ENCODE measurements at places on chromosomes 11 and 22. TPM values are rescaled to one million over a fixed set of nuclear protein-coding genes. Genes with fewer than 3 reads are reported as not detected.

PNPLA3 gene
- total RNA-seq, result 1.3 TPM

DNAJB7 gene
- total RNA-seq, result not detected

POTEH gene
- not detected for total RNA-seq

ACR gene
- total RNA-seq, result 1.6 TPM

DNA sequence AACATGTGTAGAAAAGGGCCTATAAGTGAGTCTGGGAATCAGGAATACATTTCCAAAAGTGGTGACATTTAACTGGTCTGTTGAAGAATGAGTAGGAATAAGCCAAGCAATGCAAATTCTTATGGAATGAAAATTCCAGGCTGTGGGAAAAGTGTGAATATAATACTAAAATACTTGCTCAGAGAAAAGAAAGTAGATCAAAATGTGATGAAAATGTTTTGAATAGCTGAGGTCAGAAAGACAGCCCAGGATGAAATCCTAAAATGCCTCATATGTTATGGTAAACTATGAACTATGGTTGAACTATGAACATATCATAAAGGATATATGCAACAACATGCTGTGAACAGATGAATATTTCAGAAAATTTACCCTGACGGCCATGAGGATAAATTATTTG is 688.3 kb upstream of the FAT3 start:
- H3K4me1 ChIP-seq, result no peaks in the 10 kb centered on the region
- no peak overlapping the region for H3K27ac ChIP-seq
- no peak overlapping the region for H3K4me3 ChIP-seq
- DNase-seq, result no peak

GRCh38 chr11:12434325-12434654 is 56.9 kb downstream of the PARVA start:
- H3K4me3 ChIP-seq, result no peak overlapping the region
- no peak for DNase-seq
- H3K27ac ChIP-seq, result peak overlapping the region; percentile 99
- H3K4me1 ChIP-seq, result peaks cover 28% of the 10 kb centered on the region
- H3K27me3 ChIP-seq, result no peaks in the 10 kb centered on the region

GRCh38 chr11:24628224-24628776 is 131.4 kb downstream of the LUZP2 start:
- DNase-seq, result no peak
- H3K4me1 ChIP-seq, result no peaks in the 10 kb centered on the region
- no peaks in the 10 kb centered on the region for H3K27me3 ChIP-seq
- H3K27ac ChIP-seq, result no peak overlapping the region

DNA sequence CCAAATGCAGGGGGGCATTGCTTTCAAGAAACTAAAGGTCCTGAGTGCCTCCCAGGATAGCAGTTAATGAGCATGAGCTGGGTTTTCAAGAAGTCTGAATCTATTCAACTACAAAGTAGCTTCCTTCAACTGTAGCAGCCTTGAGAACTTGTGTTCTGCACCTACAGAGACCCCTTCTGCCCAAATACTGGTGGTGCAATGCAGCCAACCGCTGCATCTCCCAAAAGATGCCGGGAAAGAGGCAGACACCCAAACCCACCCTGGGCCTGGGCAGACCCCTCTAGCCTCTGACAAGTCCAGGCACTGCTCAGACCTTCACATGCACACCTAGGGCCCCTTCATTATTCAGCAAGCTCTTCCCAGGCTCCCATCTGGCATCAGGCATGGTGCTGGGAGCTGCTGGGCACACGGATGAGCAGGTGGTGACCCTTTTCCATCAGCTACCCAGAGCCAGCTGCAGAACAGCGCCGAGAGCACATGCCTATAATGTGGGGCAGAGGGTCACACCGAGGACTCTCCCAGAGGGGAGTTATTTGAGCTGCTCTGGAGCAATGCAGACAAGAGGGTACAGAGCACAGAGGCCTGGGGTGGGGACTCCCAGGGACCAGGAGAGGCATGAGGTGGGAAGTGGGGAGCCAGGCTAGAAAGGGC is 44.9 kb upstream of the ETS1 start:
- no peaks in the 10 kb centered on the region for H3K36me3 ChIP-seq
- no peak for DNase-seq
- H3K27ac ChIP-seq, result no peak overlapping the region
- no peaks in the 10 kb centered on the region for H3K4me1 ChIP-seq
- no peaks in the 10 kb centered on the region for H3K27me3 ChIP-seq

- no peaks in the 10 kb centered on the region for H3K4me1 ChIP-seq
- no peak for DNase-seq
- no peaks in the 10 kb centered on the region for H3K36me3 ChIP-seq
- H3K27me3 ChIP-seq, result no peaks in the 10 kb centered on the region
These were observed 67.0 kb downstream of the OR5AK2 start for GRCh38 chr11:57055744-57056143.

DNA sequence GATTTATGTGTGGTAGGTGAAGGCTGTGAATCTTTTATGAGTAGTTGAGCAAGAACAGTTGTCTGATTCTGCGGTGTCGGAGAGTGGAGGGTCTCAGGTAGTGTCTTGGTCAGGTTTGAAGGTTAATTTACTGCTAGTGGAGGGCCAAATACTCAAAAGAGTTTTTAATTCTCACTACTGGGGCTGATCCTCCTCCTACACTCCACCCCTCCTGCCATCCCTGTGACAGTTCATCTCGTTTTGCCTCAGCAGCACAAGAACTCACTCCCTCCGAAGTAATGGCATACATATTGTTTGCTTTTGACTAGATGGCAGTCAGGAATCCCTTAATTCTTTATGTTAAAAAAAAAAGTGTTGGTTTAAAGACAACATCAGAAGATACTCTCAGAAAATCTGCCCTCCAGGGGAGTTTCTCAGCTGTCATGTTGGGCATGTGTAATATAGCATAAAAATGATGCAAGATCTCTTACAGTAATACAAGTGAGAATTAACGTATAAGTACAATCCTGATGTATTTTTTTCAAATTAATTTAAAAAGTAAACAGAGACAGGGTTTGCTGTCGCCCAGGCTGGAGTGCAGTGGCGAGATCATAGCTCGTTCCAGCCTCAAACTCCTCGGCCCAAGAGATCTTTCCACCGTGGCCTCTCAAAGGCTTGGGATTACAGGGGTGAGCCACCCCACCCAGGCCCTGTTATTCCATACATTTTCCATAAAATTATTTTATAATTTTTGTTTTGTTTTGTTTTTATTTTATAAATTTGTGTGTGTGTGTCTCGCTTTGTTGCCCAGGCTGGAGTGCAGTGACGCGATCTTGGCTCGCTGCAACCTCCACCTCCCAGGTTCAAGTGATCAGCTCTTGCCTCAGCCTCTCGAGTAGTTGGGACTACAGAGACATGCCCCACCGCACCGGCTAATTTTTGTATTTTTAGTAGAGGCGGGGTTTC is 1.3 kb downstream of the FAR1 start:
- H3K27me3 ChIP-seq, result no peaks in the 10 kb centered on the region
- no peak overlapping the region for H3K27ac ChIP-seq
- no peaks in the 10 kb centered on the region for H3K4me1 ChIP-seq
- no peaks in the 10 kb centered on the region for H3K36me3 ChIP-seq
- no peak for DNase-seq

- peak; percentile 76 for DNase-seq
- no peak overlapping the region for H3K27ac ChIP-seq
- no peak overlapping the region for H3K4me3 ChIP-seq
- no peaks in the 10 kb centered on the region for H3K4me1 ChIP-seq
- H3K36me3 ChIP-seq, result no peaks in the 10 kb centered on the region
- no peaks in the 10 kb centered on the region for H3K27me3 ChIP-seq
These were observed 143.0 kb upstream of the SORL1-AS1 start for GRCh38 chr11:121595717-121596161.

DNA sequence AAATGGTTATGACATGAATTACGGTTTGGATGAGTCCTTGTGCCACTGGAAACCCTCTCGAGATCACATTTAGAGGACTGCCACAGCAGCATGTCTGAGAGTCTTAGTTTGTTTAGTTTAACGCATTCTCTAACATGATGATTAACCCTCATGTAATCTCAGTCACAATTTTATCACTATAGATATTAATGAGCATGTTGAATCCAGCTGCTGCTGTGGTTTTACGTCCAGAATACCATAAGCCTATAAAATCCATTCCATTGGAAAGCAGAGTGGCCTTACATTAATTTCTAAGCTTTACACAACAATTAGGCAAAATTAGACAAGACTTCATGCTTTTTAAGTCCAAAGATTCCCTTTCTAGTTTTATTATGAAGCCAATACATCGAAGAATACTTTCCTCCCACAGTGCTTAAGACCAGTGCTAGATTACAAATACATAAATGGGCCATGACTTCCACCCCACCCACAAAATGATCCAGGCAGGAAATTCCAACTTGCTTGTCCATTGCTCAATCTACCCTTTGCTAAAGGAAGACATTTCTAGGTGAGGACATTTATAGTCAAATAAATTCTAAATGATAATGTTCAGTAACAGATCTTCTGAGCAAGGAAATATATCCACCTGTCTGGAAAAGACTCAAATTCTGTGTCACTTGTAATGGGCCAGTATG is 3.5 kb upstream of the ELMOD1 start:
- no peak for DNase-seq
- no peak overlapping the region for H3K27ac ChIP-seq
- H3K36me3 ChIP-seq, result no peaks in the 10 kb centered on the region
- no peaks in the 10 kb centered on the region for H3K27me3 ChIP-seq
- H3K4me3 ChIP-seq, result no peak overlapping the region
